ENCODE measurements at places on chromosomes 12 and 14.

DNA sequence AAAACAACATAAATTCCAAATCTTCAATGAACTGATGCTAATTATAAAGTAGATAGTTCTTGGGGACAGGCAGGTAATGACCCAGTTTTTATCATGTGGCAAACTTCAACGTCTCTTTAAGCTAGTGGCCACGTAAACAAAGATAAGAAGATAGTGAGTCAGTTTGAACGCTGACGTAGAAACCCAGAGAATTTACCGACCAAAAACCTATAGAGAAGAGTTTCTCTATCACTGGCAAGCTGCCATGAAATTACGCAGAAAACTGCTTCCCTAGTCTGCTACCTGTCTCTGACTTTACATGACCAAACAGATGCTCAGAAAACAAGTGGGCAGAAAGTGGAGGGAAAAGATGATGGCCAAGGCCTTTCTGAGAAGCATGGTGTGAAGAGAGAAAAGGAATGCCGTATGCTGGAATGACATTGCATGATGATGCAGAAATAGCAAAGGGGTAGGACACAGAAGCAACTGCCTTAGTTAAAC lies 136.3 kb downstream of the ITPR2 start:
- DNase-seq, result no peak

GRCh38 chr14:95577870-95578269 lies 43.0 kb downstream of the GLRX5 start:
- no peak for DNase-seq

- DNase-seq, result no peak
Observed at GRCh38 chr12:118356809-118357256, 15.9 kb downstream of the TAOK3 start.

DNA sequence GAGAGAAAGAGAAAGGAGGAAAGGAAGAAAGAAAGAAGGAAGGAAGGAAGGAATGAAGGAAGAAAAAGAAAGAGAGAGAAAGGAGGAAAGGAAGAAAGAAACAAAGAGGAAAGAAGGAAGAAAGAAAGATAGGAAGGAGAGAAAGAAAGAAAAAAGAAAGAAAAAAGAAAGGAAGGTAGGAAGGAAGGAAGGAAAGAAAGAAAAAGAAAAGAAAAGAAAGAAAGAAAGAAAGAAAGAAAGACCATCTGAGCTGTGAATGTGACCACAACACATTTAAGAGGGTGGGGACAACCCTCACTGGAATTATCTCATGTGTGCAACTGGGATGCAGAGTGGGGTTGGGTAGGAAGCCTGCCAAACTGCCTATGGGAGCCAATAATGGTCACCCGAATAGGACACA lies 36.0 kb upstream of the BATF start:
- no peak for DNase-seq

- DNase-seq, result no peak
Observed at GRCh38 chr12:113445544-113446171, 23.5 kb downstream of the SDSL start.

- no peak for DNase-seq
Observed at GRCh38 chr14:100826391-100827100, 628 bp downstream of the MEG3 start.

DNA sequence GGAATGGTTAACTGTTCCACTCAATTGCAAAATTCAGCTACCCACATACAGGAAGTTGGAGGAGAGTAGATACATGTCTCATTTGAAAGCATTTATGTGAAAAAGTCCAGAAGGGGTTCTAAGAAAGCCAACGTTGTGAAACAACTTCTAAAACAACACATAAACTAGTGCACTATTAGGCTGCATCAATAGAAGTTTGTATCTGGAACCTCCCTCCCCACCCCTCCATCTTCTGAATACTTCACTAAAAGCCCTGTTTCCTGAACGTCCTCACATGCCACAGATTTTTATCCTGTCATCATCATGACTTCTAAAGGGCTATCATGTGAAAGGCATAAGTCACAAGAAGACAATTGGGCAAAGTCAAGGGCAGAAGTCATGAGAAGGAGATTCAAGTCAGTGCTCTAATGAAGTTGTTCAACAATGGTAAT lies 5.5 kb downstream of the KRT79 start:
- DNase-seq, result no peak

DNA sequence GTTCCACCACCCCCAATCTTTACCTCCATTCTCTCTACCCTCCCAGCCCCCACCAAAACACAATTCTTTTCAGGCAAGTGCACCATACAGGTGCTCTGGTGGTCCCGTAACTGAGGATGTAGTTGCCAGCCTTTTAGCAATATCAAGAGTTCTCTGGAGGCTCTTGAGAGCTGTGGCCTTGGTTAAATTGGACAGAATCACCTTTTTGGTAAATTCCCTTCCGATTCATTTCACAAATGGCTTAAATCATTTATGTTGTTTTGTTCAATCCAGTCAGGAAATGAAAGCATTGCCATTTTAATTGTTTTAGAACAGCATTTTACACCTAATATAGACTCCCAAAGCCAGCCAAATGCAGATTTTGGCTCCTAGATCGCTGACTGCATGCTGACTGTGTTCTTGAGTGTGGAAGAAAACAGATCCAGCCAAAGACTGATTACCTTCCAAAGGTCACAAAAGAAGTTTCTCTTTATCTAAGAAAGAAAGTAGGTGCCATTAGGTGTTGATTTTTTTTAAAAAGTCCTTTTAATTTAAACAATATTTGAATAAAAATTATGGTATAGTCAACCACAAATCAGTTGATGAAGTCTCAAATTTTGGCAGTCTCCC lies 25.6 kb downstream of the CRADD start:
- DNase-seq, result no peak

DNA sequence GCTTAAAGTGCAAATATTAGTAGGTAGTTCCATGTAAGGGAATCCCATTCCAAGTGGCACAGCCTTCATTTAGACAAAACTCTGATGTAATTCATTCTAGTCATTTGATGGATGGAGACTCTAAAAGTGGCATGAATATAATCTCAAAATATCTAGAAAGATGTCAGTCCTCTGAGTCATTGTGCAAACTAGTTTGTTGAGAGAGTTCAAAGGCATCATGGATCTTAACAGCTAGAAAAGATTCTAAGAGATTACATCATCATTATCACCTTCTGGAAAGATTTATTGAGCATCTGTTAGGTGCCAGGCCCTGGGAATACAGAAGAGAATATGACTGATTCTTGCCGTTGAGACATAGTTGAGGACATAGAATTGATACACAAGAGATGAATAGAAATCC lies 30.7 kb downstream of the CRADD start:
- no peak for DNase-seq

GRCh38 chr12:132562489-132563021 lies 47.8 kb downstream of the LRCOL1 start:
- no peak for DNase-seq

Measured in dorsolateral prefrontal cortex (tissue), 122 donors.